Left kidney (tissue), 8 donors: ENCODE measurements at places on chromosomes 3 and 15. TPM values are rescaled to one million over a fixed set of nuclear protein-coding genes. Genes with fewer than 3 reads are reported as not detected.
A peak's percentile ranks its signal among the peaks of the same experiment; 100 is the strongest.

The LNP1 gene
- polyA plus RNA-seq = 6.8 TPM

The FAM227B gene
- polyA plus RNA-seq = 18.8 TPM

The GOLGA8S gene
- 1.4 TPM for polyA plus RNA-seq

The RCN2 gene
- 231 TPM for polyA plus RNA-seq

The CCR3 gene
- not detected for polyA plus RNA-seq

The RBMS3 gene
- 15.4 TPM for polyA plus RNA-seq

The CPNE9 gene
- polyA plus RNA-seq = not detected

The ACP3 gene
- polyA plus RNA-seq = 86.3 TPM

The FMN1 gene
- 23.1 TPM for polyA plus RNA-seq

The TM4SF18 gene
- polyA plus RNA-seq = 29.8 TPM

- no peak for DNase-seq
Observed at GRCh38 chr3:56890448-56891091, 88.8 kb upstream of the ARHGEF3 start.

GRCh38 chr3:106485217-106485616 lies 616.4 kb upstream of the CBLB start:
- DNase-seq = no peak

GRCh38 chr3:170739410-170739809 lies 130.6 kb downstream of the RPL22L1 start:
- no peak for DNase-seq

GRCh38 chr3:2082871-2083480 lies 15.7 kb upstream of the CNTN4 start:
- no peak for DNase-seq

- peak; percentile 4 for DNase-seq
Observed at GRCh38 chr15:86444527-86444926, 364.9 kb downstream of the AGBL1 start.

DNA sequence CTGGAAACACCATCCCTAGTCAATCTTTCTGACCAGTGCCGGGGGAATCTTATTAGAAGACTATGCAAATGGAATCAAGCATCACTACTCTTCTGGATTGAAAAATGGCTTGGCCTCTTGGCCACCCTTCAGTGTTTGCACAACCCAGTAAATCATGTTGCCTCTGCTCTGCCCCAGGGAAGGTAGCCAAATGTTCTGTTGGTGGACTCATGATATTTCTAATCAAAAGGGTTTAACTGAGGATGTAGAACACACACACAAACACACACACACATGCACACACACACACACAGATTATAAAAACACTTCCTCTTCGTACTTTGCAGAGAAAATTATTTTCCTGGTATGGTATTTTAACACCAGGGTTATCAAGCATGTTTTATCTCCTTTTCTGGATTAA lies 7.9 kb downstream of the RBP2 start:
- no peak for DNase-seq

- DNase-seq = peak; percentile 46
Observed at GRCh38 chr15:73683777-73684580, at the start of gene CD276. TSS of gene CD276 (plus strand) at chr15:73684383. CDS start at chr15:73699640, 15,257 bp downstream.

DNA sequence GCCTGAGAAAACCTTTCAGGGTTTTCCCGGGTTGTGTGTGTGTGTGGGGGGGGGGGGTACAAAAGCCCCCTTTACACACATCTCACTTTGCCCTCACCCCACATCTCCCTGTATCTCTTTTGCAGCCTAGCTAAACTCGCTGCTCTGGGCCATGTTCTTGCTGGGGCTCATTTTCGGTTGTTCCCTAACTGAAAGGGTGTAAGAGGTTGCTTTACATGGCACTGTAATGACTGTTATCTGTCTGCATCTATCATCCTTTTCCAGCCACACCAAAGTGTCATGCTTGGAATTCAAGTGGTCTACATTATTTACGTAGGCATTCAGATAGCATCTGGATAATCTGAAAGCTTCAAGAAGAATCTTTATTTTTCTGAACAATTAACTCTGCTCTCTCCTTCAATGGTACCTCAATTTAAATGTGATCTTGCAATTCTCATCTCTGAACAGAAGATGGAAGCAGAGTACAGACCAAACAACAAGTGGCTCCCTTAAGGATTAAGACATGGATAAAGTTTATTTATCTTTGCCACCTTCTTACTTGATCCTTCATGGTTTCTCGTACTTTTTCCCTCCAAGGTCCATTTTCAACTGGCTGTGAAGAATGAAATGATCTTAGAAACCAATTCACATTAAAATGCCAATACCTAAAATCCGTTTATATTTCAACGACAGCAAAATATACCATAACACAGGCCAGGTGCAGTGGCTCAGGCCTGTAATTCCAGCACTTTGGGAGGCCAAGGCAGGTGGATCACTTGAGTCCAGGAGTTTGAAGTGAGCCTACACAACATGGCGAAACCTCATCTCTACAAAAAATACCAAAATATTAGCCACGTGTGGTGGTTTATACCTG lies 34.9 kb downstream of the DCLK3 start:
- peak; percentile 55 for DNase-seq

DNA sequence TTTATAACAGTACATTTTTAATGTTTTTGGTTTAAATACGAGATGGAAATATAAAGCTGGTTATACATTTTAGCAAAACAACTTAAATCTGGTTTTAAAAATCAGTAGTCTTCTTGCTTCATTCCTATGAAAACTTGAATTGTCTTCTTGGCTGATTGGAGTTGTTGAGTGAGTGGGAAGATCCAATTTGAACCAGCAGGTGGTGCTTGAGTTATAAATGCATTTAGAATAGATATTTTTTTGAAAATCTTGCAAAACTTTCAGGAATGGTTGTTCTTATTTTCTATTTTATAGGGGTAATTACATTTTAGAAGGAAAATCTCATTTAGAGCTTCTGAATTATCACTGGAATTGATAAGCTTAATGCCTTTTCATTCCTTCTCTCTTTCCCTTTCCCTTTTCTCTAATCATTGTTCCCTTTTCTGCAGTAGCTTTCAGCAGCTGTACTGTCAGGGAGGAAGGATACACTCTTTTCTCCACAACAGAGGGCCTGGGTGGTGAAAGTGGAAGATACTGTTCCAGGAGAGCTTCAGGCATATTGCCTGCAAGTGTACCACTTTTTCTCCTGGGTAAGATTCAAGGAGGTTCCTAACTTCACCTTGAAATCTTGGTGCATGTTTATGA lies 335.6 kb downstream of the NLGN1 start:
- peak; percentile 25 for DNase-seq

DNA sequence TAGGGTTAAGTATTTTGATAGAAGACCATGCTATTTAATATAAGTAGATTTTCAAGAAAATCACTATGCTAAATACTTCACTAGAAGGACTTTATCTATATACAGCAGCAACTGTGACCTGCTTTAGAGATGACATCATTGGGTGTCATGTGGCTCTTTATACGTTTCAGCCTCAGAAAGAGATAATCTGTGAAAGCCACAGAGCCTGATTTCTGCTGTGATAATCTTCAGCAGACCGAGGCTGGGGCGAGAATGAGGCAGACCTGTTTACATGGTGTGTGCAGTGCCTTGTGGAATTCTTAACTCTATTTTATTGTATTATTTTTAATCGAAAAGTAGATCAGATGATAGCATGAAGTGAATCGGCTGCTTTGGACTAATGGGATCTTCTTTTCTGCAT lies 471.2 kb downstream of the MFSD1 start:
- no peak for DNase-seq

DNA sequence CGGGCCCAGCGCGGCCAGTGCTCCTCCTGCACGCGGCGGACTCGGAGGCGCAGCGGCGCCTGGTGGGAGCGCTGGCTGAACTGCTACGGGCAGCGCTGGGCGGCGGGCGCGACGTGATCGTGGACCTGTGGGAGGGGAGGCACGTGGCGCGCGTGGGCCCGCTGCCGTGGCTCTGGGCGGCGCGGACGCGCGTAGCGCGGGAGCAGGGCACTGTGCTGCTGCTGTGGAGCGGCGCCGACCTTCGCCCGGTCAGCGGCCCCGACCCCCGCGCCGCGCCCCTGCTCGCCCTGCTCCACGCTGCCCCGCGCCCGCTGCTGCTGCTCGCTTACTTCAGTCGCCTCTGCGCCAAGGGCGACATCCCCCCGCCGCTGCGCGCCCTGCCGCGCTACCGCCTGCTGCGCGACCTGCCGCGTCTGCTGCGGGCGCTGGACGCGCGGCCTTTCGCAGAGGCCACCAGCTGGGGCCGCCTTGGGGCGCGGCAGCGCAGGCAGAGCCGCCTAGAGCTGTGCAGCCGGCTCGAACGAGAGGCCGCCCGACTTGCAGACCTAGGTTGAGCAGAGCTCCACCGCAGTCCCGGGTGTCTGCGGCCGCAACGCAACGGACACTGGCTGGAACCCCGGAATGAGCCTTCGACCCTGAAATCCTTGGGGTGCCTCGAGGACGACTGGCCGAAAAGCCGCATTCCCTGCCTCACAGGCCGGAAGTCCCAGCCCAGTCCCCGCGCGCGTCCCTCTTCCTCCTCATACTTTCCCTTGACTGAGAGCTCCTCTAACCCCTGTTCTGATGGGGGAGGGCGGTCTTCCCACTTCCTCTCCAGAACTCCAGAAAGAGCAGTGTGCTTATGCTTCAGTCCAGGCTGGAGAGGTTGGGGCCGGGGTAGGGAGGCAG lies 1.4 kb upstream of the IL17RC start:
- DNase-seq = no peak

DNA sequence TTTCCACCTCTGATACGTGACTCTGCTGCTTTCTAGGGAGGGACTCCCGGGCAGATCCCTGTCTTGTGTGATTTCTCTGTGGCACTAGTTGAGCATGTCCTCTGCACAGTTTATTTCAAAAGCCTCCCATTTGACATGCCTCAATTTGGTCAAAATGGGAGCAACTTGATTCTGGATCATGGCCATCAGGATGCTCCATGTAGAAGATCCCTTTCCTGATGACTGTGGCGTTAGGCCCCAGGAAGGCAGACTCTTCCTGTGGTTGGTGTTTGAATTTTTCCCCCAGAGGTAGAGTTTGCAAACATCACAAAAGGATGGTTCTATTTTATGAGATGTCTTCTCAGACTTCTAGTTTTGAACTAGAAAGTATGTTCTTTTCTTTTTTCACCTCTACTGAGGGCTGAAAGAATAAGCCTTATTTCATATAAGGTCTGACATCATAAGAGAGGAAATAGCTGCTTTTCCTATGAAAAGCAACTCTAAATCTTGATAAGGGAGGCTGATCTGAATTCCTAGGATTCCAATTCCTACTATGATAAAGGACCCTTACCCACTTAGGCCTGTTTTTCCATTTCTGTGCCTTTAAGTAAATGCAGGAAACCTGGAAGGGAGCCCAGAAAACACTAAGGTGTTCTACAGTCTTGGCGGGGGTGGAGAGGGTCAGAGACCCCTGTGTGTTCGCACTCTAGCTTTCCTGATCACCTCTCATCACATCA lies 243.8 kb upstream of the CHRM5 start:
- no peak for DNase-seq

DNA sequence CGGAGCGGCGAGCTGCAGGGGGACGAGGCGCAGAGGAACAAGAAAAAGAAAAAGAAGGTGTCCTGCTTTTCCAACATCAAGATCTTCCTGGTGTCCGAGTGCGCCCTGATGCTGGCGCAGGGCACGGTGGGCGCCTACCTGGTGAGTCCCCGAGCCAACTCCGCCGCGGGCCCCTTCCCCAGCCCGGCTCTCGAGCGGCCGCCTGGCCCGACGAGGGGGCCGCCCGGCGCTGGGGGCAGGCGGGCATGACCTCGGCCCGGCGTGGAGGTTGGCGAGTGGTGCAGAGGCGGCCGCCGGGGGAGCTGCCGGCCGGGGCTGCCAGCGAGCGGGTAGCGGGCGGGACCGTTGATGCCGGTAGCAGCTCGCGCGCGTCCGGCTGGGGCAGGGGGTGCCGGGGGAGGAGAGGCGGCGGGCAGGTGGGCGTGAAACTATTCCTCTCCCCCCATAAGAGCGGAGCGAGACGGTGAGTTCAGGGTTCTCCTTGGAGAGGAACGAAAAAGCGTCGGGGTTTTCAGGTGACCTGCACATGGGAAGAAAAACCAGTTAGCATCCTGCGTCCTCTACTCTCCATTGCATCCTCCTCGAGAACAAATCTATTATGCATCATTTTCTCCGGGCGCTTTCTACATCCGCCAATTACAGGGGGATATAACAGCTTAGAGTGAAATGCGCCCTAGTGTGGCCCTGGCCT lies 585 bp downstream of the SLCO3A1 start:
- no peak for DNase-seq

GRCh38 chr3:66253790-66254620 lies 33.2 kb downstream of the SLC25A26 start:
- peak; percentile 21 for DNase-seq

DNA sequence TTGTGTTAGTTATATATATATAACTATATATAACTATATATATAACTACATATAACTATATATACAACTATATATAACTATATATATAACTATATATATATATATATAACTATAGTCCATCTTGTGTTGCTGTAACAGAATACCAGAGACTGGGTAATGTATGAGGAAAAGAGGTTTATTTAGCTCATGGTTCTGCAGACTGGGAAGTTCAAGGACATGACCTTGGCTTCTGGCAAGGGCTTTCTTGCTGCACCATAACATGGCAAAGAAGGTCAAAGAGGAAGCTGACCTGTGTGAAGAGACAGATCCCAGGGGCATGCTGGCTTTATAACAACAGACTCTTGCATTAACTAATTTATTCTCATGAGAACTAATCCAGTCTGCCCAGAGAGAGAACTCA lies 27.6 kb downstream of the KBTBD12 start:
- no peak for DNase-seq

- DNase-seq = no peak
Observed at GRCh38 chr3:140501061-140501769, 176.6 kb upstream of the TRIM42 start.

- no peak for DNase-seq
Observed at GRCh38 chr3:127467391-127467790, 123.1 kb downstream of the TPRA1 start.

GRCh38 chr15:32873284-32874114 lies 155.7 kb downstream of the GREM1 start:
- no peak for DNase-seq

GRCh38 chr3:14439501-14440167 lies 37.2 kb downstream of the SLC6A6 start:
- DNase-seq = no peak

DNA sequence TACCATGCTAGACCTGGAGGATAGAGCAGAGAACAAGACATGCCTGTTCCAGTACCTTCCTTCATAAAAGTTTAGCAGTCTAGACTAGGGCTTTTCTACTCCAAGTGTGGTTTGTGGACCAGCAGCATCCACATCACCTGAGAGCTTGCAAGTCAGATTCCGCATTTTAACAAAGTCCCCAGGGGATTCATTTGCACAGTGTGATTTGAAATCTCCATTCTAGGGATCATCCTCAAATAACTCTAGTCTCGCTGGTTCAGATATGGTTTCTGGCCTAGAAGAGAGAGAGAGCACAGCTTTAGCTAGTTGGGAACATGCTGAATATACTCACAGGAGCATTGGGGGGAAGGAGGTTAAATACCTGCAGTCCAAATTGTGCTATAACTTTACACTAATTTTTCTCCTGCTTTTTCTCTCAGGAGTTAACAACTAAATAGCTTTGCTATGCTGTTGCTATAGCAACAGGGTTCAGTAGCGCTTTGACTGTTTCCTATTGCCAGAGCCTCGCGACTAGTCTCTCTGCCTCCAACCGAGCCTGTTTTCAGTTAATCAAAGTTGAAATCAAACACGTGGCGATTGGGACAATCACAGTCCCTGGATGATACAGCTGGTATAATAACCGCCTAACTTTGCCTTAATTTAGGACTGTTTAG lies 64.0 kb upstream of the RASGRF1 start:
- peak; percentile 37 for DNase-seq
